ENCODE measurements at places on chromosomes 11 and 22. TPM values are rescaled to one million over a fixed set of nuclear protein-coding genes. Genes with fewer than 3 reads are reported as not detected.

Gene RFPL1
- not detected for total RNA-seq

Gene CASP12
- 0.22 TPM for total RNA-seq

Gene LRRC4C
- 0.13 TPM for total RNA-seq

Gene TEX12
- total RNA-seq, result 0.65 TPM

Gene ATM
- 153 TPM for total RNA-seq

Gene MS4A3
- total RNA-seq, result not detected

Gene C1QTNF5
- total RNA-seq, result 53.2 TPM

Gene APOBEC3H
- total RNA-seq, result not detected

Gene IL10RA
- 0.78 TPM for total RNA-seq

Gene RPS6KA4
- total RNA-seq, result 26.3 TPM

Gene KRTAP5-8
- 0.22 TPM for total RNA-seq

Gene ATXN10
- 150 TPM for total RNA-seq

Gene BACE1
- 52.9 TPM for total RNA-seq

Gene OR8K3
- total RNA-seq, result not detected

Gene RBFOX2
- 175 TPM for total RNA-seq

Gene P2RX6
- total RNA-seq, result 3.1 TPM

Gene OR8G1
- 0.43 TPM for total RNA-seq

Gene LMNTD2
- 0.32 TPM for total RNA-seq

Gene COMT
- total RNA-seq, result 222 TPM

Gene TBC1D22A
- total RNA-seq, result 18.6 TPM

Gene P2RY2
- 2.5 TPM for total RNA-seq

Gene THRSP
- total RNA-seq, result not detected

Gene TTC36
- total RNA-seq, result 0.43 TPM

Gene TECTA
- 0.86 TPM for total RNA-seq

Gene RAG1
- total RNA-seq, result 0.86 TPM

Gene FOLR2
- not detected for total RNA-seq

Gene MLC1
- total RNA-seq, result not detected

Gene UBXN1
- total RNA-seq, result 103 TPM

Gene RFPL2
- total RNA-seq, result not detected

Gene TRIM49
- not detected for total RNA-seq

Gene IL18BP
- 2.8 TPM for total RNA-seq

Gene PNPLA5
- 0.13 TPM for total RNA-seq

Gene OR9G1
- not detected for total RNA-seq

Gene MMP13
- 5.7 TPM for total RNA-seq

Gene RAB38
- 0.32 TPM for total RNA-seq

Gene KDM4F
- not detected for total RNA-seq

Gene ACRV1
- total RNA-seq, result 0.11 TPM

Gene CDC42BPG
- total RNA-seq, result under 0.01 TPM

Gene PRAME
- total RNA-seq, result 0.43 TPM

Gene SLC22A25
- not detected for total RNA-seq

Gene SCGB1D2
- not detected for total RNA-seq

Gene CYTH4
- not detected for total RNA-seq

Gene PLAAT3
- total RNA-seq, result 14.9 TPM

Gene SPA17
- total RNA-seq, result 18.9 TPM

Gene SEPTIN5
- total RNA-seq, result 20.6 TPM

Gene OR51A4
- total RNA-seq, result not detected

Gene CENPM
- 7.8 TPM for total RNA-seq

All from articular chondrocyte of knee joint (primary cell).